CD4-positive, alpha-beta T cell treated with Interleukin-10 for 1 hour (primary cell): ENCODE measurements at places on chromosomes 2 and 18.

- no peak for DNase-seq
Observed at GRCh38 chr2:142878031-142878678, 691 bp downstream of the KYNU start.

- DNase-seq, result no peak
Observed at GRCh38 chr2:95278051-95278471, 3.8 kb downstream of the PROM2 start.

DNA sequence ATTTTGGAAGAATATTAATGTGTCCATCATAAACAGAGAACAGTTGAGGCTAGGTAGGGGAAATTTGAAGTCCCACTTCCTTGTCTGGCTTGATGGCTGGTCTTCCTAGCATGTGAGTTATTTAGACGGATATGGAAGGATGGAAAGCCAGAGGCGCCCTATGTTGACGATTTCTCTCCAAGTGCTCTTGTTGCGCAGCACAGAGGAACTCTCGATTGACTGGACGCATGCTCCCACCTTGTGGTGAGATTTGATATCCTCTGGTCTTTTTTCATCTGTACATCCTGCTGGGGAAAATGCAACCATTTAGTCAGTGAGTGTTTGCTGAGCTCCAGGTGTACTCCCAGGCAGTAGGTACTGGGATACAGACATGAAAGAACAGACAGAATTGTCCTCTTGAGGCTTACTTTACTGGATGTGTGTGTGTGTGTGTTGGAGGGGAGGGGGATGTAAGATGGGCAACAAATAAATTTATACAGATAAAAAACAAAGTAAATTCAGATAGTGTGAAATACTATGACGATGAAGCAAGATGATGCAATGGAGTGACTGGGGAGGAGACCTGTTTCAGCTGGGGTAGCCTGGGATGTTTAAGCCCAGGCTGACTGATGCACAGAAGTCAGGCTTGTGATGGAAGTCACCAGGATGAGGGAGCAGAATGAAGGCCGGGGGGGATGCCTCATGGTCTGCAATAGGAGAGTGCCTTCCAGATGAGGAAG, 137.2 kb downstream of the TRIM43 start:
- DNase-seq, result peak; percentile 38

- no peak for DNase-seq
Observed at GRCh38 chr18:51721388-51721787, 523.9 kb upstream of the MEX3C start.

DNA sequence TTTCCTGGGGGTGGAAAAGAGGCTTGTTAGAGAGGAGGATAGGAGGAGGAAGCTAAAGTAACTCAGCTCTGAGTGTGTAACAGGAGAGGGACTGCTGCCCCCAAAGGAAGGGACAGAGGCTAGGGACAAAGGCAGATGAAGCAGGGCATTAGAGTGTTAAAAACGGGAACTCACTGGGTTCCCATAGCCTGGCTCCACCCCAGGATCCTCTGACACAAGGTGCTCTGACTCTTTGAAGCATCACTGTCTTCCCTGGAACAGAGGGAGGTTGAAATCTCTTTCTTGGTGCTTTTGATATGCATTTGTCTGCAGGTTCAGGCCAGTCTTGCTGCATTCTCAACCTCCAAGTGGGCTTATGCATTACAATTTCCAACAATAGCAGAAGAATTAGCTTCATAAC, 22.9 kb downstream of the IL36A start:
- no peak for DNase-seq

DNA sequence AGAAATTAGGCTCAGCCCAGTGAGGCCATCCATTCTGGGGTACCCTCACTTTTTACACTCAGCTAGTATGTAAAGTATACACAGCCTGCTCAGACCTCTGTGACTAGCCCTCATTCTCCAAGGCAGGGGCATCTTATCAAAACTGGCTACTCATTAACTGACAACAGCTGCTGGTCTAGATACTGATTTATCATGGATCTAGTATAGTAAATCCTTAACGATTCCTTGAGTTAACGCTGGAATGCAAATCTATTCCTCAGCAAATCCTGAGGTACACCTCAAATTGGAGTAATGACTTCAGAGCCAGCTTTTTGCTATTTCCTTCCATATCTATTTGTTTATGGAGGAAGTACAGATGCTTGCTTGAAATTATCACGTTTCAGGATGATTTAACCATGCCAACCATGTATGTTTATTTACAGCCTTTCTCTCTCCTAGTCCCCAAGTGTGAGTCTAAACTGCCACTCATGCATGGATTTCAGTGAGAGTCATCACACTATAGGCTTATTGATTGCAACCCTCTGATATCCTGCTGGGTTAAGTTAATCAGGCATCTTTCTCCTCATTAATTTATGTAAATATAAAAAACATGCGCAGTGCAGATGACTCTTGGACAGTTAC, 70.2 kb upstream of the DOK6 start:
- DNase-seq, result no peak

GRCh38 chr2:37833423-37833822, 91.7 kb upstream of the RMDN2 start:
- peak; percentile 64 for DNase-seq

DNA sequence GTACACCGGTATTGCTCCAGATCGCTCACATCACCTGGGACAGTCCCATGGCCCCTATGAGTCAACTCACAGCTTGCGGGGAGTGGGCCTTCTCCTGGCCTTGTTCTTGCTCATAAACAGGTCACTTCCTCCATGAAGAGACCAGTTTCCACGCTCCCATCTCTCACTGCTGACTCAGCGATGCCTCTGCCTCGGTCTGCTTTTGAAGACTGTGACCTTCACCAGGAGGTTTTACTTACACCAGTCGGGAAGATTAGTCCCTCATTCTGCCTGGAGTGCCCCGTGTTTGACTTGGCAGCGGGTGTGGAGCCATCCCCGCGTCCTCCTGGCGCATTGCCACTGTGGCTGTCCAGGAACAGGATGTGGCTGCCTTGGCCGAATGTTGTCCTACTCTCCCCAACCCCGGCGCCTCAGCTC, 159.8 kb downstream of the RHBDD1 start:
- no peak for DNase-seq

- DNase-seq, result peak; percentile 33
Observed at GRCh38 chr2:202032846-202033316, 774 bp upstream of the FZD7 start.

DNA sequence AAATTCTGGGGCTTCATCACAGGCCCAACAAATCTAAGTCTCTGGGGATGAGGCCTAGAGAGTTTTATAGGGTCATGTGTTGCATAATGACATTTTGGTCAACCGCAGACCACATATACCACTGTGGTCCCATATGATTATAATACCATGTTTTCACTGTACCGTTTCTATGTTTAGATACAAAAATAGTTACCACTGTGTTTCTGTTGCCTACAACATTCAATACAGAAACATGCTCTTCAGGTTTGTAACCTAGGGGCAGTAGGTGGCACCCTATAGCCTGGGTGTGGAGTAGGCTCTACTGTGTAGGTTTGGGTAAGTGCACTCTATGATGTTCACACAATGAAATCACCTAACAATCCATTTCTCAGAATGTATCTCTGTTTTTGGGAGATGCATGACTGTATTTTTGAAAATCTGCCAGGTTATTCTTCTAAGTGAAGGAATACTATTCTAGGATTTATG, 485.2 kb downstream of the PTPRM start:
- DNase-seq, result peak; percentile 39

DNA sequence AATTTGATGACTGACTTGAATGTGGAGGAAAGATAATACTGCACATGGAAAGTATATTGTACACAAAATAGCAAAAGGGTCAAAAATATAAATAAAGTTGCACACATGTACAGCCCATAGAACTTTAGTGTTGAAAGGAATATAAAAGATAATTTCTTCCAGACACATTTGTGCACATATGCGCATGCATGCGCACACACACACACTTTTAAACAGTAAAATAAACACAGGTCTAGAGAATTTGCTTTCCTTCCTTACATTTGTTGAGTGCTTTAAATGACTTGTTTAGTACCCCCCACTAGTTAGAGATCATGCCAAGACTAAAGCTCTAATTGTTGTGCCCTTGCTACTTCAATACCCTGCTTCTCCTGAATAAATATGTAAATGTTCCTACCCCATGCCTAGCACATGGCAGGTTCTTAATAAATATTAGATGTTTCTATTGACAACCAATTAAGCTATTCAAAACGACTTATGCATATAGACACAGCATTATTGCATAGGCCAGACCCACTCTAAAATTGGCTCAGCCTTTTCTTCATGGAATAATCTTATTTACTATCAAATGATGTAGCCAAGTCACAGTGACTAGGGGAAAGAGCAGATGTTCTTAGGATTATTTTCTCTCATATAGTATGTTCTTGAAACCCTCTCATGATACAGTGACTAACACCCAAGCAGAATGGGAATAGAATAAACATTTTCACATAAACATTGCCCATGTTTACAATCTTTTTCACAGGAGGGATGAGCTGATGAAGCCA, 165.5 kb upstream of the ACVR2A start:
- DNase-seq, result no peak

- no peak for DNase-seq
Observed at GRCh38 chr18:77110936-77111335, 21.6 kb downstream of the MBP start.

GRCh38 chr2:217158928-217159327, 299.1 kb upstream of the TNP1 start:
- no peak for DNase-seq

- DNase-seq, result no peak
Observed at GRCh38 chr18:25175558-25176517, 176.1 kb downstream of the ZNF521 start.

GRCh38 chr2:28631514-28632206, 120.0 kb upstream of the PPP1CB start:
- DNase-seq, result no peak
